ENCODE measurements at places on chromosomes 7 and 10.

DNA sequence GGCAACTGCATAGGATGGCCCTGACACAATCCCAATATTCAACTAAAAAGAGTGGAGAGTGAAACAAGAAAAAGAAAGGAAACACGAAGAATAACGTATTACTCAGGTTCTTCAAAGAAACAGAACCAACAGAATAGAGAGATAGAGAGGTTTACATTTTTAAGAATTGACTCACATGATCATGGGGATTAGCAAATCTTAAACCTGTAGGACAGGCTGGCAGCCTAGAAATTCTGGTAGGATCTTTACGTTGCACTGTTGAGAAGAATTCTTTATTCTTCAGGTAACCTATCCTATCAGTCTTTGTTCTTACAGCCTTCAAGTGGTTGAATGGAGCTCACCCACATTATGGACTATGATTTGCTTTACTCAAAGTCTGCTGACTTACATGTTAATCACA, 103.9 kb downstream of the AASS start:
- no peak for DNase-seq

GRCh38 chr10:61835946-61836887, 65.3 kb upstream of the ARID5B start:
- no peak for DNase-seq

GRCh38 chr7:125255810-125256209, 326.2 kb upstream of the POT1 start:
- no peak for DNase-seq

- no peak for DNase-seq
Measured at GRCh38 chr10:131757285-131758058, 143.3 kb upstream of the PPP2R2D start.

DNA sequence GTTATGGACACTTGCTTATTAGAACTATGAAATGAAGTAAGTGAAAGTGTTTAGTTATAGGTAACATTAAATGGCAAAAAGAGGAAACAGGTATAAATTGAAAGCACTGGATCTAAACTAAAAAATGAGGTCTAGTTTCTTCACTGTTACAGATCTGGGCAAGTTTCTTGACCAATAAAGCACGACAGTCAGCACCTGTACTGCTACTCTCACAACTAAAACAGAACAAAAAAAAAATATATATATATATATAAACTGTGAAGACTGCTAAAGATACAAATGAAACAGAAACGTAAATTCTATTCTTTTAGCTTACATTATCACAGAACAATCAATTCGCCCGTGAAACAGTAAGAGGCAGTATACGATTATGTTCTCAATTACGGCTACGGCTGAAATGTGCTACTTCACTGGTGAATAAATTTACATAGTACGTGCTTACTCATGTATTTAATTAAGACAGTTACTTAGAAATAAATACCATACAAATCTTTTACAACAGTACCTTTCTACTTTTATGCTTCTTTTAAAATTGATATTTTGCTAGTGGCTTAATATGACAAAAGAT, 4.2 kb downstream of the AHR start:
- no peak for DNase-seq

- DNase-seq: no peak
Measured at GRCh38 chr10:24414597-24414996, 205.7 kb downstream of the KIAA1217 start.

Measured in activated T-helper 1 cell treated with anti-CD3 and anti-CD28 coated beads, Interleukin-2, amount 50 U/mL, for 16 hours (primary cell).